ENCODE measurements at places on chromosomes 1 and 21.

GRCh38 chr21:31335957-31336738 is 7.9 kb downstream of the TIAM1 start:
- DNase-seq, result peak; percentile 85

GRCh38 chr1:154626456-154627256 is 18.7 kb upstream of the ADAR start:
- DNase-seq, result no peak

DNA sequence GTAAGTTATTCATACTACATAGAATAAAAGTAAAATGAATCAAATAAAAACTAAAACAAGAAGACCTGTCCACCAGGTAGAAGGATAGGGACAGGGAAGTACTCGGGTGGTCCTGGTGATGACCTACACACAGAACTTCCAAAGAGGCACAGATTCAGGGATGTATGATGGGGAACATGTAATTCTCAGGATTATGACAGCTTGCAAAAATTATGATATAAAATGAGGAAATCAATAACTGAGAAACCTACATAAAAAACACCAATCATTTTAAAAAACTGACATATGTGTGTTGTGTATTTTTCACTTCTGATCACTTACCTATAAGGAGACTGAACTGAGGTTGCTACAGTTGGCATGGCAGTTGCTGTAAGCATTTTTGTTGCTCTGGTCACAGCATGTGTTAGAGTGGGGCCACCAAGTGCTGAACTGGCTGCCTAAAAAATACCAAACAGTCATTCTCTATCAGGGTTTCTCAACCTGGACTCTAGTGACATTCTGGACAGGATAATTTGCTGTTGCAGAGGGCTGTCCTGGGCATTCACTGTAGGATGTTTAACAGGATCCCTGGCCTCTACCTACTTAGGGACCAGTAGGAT is 73.8 kb downstream of the USP24 start:
- DNase-seq, result no peak

GRCh38 chr1:182259229-182259872 is 132.2 kb downstream of the GLUL start:
- DNase-seq, result no peak

GRCh38 chr1:234772345-234773147 is 162.6 kb upstream of the IRF2BP2 start:
- DNase-seq, result no peak

DNA sequence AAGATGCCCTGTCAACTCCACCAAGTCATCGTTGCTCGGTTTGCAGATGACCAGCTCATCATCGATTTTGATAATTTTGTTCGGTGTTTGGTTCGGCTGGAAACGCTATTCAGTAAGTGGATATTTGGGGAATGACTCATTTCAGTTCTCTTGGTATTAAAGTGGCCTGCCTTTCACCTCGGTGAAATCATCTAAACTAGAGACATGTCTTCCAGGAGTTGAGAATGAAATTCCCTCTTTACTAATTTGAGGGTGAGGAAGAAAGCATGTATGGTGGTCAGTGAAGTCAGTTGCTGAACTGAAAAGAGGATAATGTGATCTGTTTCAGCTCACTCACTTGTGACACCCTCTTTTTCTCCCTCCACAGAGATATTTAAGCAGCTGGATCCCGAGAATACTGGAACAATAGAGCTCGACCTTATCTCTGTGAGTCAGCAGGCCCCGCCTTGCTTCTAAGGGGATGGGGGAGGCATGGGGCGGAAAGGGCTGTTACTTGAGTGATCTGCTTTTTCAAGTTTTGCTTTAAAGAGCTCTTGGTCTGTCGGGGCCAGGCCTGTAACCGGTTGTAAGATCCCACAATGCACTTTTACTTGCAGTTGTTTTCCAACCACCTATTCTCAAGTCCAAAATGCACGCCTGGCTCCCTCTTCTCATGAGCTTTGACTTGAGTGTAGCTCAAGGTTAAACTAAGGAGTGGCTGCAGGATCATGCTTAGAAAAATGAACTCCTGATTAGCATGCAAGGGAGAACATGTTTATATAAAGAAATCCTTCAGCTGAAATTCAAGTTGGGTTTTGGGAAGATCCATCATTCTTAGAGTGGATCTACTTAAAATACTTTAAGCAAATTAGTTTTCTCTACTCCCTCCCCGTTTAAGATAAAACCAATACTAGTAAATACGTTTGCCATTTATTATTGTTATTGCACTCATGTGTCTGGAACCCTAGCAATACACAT is 59.8 kb downstream of the CAPN2 start:
- no peak for DNase-seq

GRCh38 chr1:207937204-207937603 is 26.3 kb upstream of the CD34 start:
- DNase-seq, result no peak

DNA sequence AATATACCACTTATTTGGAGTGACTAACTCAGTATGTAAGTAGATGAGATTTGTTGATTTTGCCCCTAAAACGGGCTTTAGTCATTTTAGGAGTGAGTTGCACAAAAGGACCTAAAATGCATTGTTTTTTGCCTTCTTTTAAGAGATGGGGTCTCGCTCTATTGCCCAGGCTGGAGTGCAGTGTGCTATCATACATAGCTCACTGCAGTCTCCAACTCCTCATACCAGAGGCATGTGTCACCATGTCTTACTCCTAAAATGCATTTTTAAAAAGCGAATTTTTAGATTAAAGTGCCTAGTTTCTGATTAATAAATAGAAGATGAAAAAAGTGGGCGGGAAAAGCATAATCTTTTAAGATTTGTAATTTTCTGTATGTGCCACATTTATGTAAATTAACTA is 11.5 kb upstream of the NEXN start:
- DNase-seq, result no peak

- no peak for DNase-seq
These were observed 71.6 kb downstream of the PLXNA2 start for GRCh38 chr1:208172423-208173145.

GRCh38 chr1:40853113-40853884 is 8.9 kb downstream of the CITED4 start:
- DNase-seq, result no peak

- DNase-seq, result no peak
These were observed 14.3 kb downstream of the XCL2 start for GRCh38 chr1:168529518-168529917.

GRCh38 chr1:228058949-228059633 is 23.4 kb upstream of the ARF1 start:
- DNase-seq, result no peak

GRCh38 chr1:187326557-187326956 is 497.8 kb downstream of the PLA2G4A start:
- DNase-seq, result no peak

DNA sequence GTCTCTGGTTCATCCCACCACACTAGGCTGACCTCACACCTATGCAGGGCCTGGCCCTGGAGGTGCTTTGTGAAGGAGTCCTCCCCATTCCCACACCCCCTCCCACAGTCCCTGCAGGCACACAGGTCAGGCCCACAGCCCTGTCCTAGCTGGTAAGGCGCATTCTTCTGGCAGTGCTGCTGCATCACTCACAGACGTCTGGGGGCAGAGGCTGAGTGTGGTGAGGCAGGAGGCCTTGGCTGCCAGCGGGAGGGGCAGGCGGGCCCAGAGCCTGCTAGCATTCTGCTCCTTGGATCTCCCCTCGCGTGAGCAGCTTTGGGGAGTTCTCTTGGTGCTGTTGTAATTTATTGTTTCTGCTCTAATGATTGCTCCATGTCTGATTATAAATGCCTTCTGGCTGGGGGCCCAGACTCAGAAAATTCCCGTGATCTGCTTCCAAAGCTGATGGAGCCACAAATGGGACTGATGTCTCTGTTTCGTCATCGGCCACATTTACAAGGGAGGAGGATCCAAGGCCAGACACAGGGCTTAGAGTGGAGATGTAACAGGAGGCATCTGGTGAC is 62.9 kb downstream of the TRABD2B start:
- no peak for DNase-seq

DNA sequence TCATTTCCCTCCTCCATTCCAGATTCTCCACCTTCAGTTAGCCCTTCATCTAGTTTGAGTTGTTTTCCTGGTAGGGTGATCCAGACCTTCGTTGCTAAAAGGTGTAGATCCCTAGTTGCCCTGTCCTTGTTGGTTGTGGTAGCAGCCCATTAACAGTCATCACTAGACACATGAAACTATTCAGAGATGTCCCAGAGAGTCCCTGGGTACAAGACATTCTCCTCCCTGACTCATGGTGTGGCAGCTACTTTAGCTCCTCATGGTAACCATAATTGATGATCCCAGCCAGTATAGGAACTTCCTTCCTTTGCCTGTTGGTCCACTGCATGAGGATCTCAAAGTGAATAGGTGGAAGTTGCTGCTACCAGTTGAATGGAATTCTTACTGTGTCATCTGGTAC is 6.0 kb upstream of the SH2D2A start:
- DNase-seq, result no peak

- no peak for DNase-seq
These were observed 174.5 kb downstream of the PLPPR4 start for GRCh38 chr1:99438656-99439230.

DNA sequence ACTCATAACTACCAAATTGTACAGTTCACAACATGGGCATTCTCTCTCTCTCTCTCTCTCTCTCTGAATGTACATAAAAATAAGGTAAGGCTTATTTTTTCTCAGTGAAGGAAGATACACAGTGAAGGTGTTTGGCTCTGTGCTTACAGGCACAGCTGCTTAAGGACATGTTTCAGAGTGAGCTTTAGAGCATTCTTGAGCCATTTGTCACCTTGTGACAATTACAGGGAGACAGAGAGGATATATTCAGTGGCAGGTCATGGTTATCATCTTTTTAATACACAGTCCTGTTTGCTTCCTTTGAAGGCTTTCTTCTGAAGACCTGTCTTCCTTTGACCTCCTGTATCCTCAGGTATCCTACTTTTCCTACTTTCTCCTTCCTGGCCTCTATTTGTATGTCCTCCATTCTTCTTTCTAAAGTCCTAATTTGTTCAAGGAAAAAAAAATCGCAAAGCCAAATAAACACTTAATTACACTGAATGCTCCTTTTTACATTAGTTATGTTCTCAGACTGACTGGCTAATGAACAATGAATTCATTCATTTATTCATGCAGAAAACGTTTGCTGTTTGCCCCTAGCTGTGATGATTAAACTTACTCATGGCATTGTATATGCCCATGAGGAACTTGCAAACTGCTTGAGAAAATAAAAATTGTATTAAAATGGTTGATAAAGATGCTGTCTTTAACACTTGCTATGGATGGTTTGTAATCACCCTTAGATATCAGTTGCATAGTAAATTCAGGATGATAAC is 33.4 kb downstream of the HSD17B7 start:
- DNase-seq, result no peak

DNA sequence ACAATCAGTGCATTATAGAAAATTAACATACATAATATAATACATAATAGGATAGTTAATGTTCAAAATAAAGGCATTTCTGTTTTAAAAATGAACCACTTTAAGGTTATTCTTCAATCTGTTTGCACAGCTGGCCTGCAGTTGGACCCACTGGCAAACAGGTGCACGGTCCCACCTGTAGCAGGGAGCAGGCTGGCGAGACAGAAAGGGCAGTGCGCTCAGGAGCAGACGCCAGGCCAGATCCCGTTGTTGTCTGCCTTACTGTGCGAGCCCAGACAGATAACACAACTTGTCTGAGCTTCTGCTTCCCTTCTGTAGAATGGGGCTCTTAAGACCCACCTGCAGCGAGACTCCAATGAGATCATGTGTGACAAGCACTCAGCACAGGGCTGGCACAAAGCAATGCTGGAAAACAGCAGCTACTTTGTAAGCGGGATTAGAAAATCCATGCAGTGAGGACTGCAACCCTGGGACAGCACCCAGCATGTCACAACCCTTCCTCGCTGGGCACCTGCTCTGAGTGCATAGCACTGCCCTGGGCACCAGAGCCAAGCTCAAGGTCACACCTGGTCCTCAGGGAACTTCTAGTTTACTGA is 33.5 kb downstream of the VPS26C start:
- DNase-seq, result no peak

GRCh38 chr1:110556471-110556807 is 37.5 kb upstream of the KCNA10 start:
- no peak for DNase-seq

- no peak for DNase-seq
These were observed 39.0 kb upstream of the BACE2 start for GRCh38 chr21:41128981-41129380.
